Bronchus fibroblast of lung (primary cell): ENCODE measurements at places on chromosomes 2 and 18. TPM values are rescaled to one million over a fixed set of nuclear protein-coding genes. Genes with fewer than 3 reads are reported as not detected.

Gene DYSF
- total RNA-seq: under 0.01 TPM in 1 of 2 replicates, not detected in the other

Gene FRZB
- total RNA-seq: 0.89 and 1.2 TPM in 2 replicates

Gene UGT1A5
- not detected in 2 replicates for total RNA-seq

Gene LBX2
- total RNA-seq: 1.3 and 3.4 TPM in 2 replicates

Gene PCARE
- total RNA-seq: not detected in 2 replicates

Gene RIT2
- not detected in 2 replicates for total RNA-seq

Gene KIF5C
- 0.45 and 0.50 TPM in 2 replicates for total RNA-seq

Gene TTC27
- total RNA-seq: 19.2 and 20.7 TPM in 2 replicates

Gene ITGA6
- total RNA-seq: 38.4 and 44.4 TPM in 2 replicates

Gene CNTNAP5
- total RNA-seq: not detected in 2 replicates

Gene PLEKHH2
- total RNA-seq: 1.0 and 1.2 TPM in 2 replicates

Gene SPR
- 11.0 and 12.8 TPM in 2 replicates for total RNA-seq

Gene NEU4
- total RNA-seq: not detected in 2 replicates

Gene TUBB8B
- not detected in 2 replicates for total RNA-seq

Gene PSTPIP2
- total RNA-seq: 7.1 and 7.6 TPM in 2 replicates

Gene LAPTM4A
- 85.9 and 96.0 TPM in 2 replicates for total RNA-seq

Gene IL37
- not detected in 2 replicates for total RNA-seq

Gene OSBPL1A
- 20.0 and 20.5 TPM in 2 replicates for total RNA-seq

Gene PLA2R1
- 1.3 and 1.5 TPM in 2 replicates for total RNA-seq

Gene TRABD2A
- 6.8 and 9.6 TPM in 2 replicates for total RNA-seq

Gene CHRNG
- not detected in 2 replicates for total RNA-seq

Gene ZNF396
- 0.67 and 0.89 TPM in 2 replicates for total RNA-seq

Gene ARL4C
- 4.0 and 5.2 TPM in 2 replicates for total RNA-seq

Gene RNF144A
- total RNA-seq: 2.8 and 3.0 TPM in 2 replicates

Gene NOL4
- not detected in 2 replicates for total RNA-seq

Gene C1QL2
- not detected in 2 replicates for total RNA-seq

Gene SLC20A1
- 49.7 and 51.4 TPM in 2 replicates for total RNA-seq

Gene SNED1
- total RNA-seq: 8.6 and 9.1 TPM in 2 replicates

Gene CABYR
- total RNA-seq: 6.7 and 7.6 TPM in 2 replicates

Gene ESPNL
- 5.2 and 6.4 TPM in 2 replicates for total RNA-seq

Gene SERPINB12
- not detected in 2 replicates for total RNA-seq

Gene ALKAL2
- total RNA-seq: not detected in 2 replicates

Gene RBKS
- 0.89 and 1.2 TPM in 2 replicates for total RNA-seq

Gene RNF25
- total RNA-seq: 21.7 and 32.4 TPM in 2 replicates

Gene SOWAHC
- 4.6 and 5.0 TPM in 2 replicates for total RNA-seq

Gene RAD51AP2
- total RNA-seq: under 0.01 TPM in 1 of 2 replicates, not detected in the other

Gene SDC1
- total RNA-seq: 30.6 and 37.7 TPM in 2 replicates

Gene GALNT1
- 33.3 and 38.7 TPM in 2 replicates for total RNA-seq

Gene SULT1C3
- total RNA-seq: not detected in 2 replicates

Gene CCDC102B
- total RNA-seq: 2.4 and 5.4 TPM in 2 replicates

Gene RPIA
- 2.5 and 3.1 TPM in 2 replicates for total RNA-seq

Gene MOGAT1
- not detected in 2 replicates for total RNA-seq

Gene TEX51
- total RNA-seq: not detected in 2 replicates

Gene SPP2
- not detected in 2 replicates for total RNA-seq

Gene SMYD1
- not detected in 2 replicates for total RNA-seq

Gene POLR1A
- total RNA-seq: 15.6 and 16.6 TPM in 2 replicates

Gene POTEJ
- total RNA-seq: not detected in 2 replicates

Gene MRO
- total RNA-seq: 0.30 TPM in 1 of 2 replicates, not detected in the other

Gene ERFE
- 4.2 TPM in 2 replicates for total RNA-seq
